ENCODE measurements at places on chromosomes 4 and X.

GRCh38 chr4:24164054-24164693 lies 274.3 kb upstream of the PPARGC1A start:
- no peak for DNase-seq

- no peak for DNase-seq
Measured at GRCh38 chrX:64202808-64203325, 2.6 kb downstream of the AMER1 start.

GRCh38 chr4:108783665-108784463 lies 21.0 kb upstream of the ETNPPL start:
- DNase-seq = no peak

- no peak for DNase-seq
Measured at GRCh38 chr4:3256230-3257102, 7.5 kb downstream of the MSANTD1 start.

- no peak for DNase-seq
Measured at GRCh38 chr4:19375136-19375804, 876.4 kb upstream of the SLIT2 start.

DNA sequence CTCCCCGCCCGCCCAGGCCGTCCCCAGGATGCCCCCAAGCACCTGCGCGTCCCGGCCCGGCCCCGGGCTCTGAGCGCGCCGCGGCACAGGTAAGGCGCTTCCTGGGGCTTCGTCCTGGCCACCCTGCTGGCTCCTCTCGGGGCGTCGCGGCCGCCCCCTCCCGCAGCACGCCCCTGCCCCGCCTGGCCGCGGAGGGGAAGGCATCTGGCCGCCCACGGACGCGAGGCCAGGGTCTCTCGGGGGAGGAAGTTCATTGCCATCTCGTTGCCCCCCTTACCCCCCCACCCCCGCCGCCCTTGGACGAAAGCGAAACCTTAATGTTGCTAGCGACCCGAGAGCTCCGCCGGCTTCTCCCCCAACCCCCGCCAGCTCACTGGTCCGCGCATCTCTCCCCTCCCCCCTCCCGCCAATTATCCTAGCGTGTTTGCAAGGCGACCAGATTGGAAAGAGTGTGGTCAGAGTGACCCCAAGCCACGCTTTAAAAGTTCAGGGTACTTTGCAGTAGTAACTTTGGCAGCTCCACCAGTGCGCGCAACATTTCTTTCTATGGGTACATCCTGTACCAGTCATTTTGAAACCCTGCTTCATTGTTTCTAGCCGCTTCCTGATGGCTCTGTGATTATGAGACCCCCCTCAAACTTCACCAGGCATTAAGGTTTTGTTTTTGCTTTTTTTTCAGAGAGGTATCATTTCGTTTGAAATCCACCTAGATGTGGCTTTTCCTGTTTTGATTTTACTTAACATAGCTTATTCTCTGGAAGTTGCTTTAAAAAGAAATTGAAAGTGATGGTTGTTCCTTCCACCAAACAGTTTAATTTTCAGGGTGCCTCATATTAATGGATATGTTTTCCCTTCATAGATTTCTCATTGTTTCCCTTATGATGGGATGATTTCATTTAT lies 626 bp downstream of the TBC1D1 start:
- DNase-seq = peak; percentile 54

GRCh38 chr4:47187608-47188007 lies 156.2 kb downstream of the GABRB1 start:
- DNase-seq = no peak
